GM12892 (cell line): ENCODE measurements at places on chromosomes 1 and 21.

DNA sequence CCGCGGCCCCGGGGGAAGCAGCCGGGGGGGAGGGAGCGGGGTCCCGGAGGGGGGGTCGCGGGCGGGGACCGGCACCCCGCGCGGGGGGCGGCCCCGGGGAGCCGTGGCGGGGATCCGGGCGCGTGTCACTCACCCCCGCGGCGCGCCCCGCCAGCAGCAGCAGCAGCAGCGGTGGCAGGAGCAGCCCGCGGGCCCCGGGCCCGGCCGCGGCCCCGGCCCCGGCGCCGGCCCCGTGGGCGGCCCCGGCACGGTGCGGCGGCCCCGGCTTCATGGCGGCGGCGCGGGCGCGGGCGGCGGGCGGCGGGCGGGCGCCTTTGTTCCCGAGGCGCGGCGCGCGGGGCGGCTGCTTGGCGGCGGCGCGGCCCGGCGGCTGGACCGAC lies 252 bp downstream of the SDC3 start:
- no peak for DNase-seq

- no peak for DNase-seq
Observed at GRCh38 chr1:223056802-223057201, 86.2 kb downstream of the TLR5 start.

DNA sequence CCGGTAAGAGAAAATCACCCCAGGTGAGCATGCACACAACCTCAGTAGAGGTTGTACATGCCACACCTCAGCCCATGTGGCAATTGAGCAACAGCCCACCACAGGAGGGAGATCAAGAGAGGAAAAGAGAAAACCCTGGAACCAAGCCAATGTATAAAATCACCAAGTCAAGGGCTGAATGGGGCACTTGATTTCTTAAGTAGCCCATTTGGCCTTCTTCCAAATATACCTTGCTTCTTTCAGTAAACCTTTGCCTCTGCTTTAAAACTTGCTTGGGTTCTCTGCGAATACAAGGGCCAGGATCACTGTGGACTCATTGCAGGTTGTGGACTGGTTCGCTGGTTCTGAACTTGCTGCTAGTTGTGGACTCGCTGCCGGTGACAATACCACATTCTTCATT lies 1814.0 kb downstream of the PLA2G4A start:
- no peak for DNase-seq

- DNase-seq: no peak
Observed at GRCh38 chr1:9166289-9167235, 37.7 kb upstream of the GPR157 start.

DNA sequence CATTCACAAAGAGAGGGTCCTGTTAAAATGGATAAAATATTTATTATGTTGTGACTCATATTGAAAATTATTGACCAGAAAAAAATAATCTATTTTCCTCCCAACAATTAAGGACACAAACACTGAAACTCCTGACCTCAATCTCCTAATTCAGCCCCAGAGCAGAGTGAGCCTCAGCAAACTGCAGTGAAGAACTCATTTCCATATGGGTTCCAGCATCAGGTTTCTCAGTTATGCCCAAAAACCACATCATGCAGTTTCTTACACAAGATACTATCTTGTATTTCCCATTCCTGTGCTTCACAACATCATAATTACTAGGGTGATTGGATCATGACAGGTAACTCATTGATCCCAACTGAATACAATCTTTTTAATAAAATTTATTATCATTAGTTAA lies 15.4 kb downstream of the PYHIN1 start:
- no peak for DNase-seq

GRCh38 chr1:225945564-225945963 lies 4.5 kb upstream of the LEFTY2 start:
- DNase-seq: no peak

GRCh38 chr1:9922342-9922741 lies 12.3 kb upstream of the CTNNBIP1 start:
- no peak for DNase-seq

- DNase-seq: no peak
Observed at GRCh38 chr21:15219039-15219438, 154.2 kb upstream of the NRIP1 start.

DNA sequence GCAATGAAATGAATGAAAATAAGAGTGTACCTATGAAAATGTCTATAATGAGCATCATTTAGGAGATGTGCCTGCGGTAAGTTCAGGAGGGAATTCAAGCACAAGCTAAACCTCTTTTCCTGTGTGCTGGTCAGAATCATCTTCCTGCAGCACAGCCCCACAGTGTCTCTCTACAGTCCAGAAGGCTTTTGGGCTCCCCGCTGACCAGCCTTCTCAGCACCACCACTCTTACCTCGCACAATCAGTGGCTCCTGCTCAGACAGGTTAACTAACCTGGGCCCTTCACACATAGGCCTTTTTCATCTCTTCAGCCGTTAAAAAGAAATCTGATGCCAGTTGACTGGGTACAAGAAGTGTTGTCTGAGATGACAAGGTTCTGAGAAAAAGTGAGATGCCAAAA lies 57.7 kb downstream of the LRRC8C start:
- no peak for DNase-seq

DNA sequence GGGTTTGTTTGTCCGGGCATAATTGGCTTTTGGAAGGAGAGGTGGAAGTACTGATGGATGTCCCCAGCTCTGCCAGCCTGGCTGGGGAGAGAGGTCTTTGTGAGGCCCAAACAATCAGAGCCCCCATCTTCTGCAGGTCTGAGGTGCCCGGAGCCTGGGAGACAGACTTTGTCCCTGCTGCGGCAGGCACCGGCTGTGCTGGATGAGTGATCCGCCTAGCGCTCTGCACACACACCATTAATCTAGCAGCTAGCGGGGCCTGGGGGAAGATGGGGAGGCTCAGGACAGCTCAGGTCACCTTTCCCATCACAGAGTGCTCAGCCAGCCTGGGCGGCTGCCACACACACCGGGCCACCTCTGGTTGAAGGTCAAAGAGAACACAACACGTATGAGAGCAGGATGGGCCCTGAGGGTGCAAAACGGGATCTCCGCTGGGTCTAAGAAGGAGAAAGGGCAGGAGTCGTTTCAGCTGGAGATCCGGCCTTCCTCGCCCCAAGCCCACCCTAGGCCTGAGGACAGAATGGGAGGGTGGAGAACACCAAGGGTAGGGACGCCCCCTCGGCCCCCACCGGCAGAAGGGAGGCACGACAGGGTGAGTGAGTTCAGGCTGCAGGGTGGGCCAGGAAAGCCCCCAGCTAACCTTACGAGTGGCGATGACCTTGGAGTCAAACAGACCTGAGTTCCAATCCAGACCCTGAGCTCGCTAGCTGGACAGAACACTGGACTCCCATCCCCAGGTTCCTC lies 341.8 kb downstream of the NPHP4 start:
- DNase-seq: no peak

DNA sequence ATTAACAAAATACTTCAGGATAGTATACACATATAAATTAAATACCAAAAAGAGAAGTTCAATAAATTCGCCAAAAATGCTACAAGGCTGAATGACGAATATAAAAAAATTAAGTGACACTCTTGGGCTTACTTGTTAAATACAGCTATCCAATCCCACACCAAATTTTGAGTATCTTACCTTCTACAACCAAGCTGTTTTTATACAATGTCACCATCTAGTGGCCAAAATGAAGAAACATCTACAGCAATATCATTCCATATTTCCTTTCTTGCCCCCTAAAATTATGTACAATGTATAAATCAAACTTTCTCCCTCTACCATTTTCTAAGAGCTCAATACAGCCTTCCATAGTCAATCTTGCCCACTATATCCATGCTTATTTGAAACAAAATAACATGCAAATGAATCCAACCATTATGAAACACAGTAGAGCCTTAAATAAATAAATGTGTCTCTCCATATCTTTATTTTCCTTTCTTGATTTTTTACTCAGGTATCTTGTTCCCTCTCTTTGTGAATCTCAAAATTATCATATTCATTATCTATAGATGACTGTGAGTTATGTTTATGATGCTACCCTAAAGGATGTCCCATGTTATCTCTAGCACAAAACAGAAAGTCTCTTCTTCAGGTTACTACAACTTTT lies 86.3 kb downstream of the ACBD6 start:
- DNase-seq: no peak

DNA sequence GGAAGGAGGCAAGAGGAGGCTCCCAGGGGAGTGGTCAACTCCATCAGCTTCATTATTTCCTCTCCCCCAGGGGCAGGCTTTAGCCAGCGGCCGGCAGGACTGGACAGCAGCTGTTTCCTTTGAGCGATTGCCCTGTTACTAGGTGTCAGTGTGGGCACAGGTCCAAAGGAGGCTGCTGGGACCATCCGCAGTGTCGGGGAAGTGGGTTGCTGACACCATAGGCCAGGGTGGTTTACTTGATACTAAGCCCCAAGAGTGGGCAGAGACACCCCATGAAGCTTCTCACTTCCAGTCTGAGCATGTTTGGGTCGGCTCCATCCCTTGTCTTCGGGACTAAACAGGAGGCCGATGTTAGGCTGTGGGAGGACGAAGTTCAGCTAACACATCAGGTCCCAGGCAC lies 63.6 kb downstream of the KAZN start:
- DNase-seq: no peak

- DNase-seq: no peak
Observed at GRCh38 chr1:11984121-11984520, 3.9 kb downstream of the MFN2 start.

GRCh38 chr1:100995198-100995988 lies 30.2 kb downstream of the DPH5 start:
- DNase-seq: no peak

DNA sequence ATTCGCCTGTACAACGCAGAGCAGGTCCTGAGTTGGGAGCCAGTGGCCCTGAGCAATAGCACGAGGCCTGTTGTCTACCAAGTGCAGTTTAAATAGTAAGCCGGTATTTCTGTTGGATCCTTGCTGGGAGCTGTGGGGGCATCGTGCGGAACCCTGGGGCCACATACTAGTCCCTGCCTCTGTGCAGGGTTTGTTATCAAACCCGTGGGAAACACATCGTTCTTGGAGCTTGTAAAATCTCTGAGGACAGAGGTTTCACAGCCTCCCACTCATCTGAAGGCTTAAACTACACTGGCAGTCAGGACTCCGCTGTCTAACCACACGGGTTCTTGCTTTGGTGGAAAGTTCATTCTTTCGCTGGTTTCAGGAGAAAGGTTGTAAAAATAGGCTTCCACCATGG lies 11.7 kb downstream of the IFNGR2 start:
- no peak for DNase-seq

- DNase-seq: no peak
Observed at GRCh38 chr1:41508290-41508689, 23.8 kb upstream of the EDN2 start.

GRCh38 chr1:227440182-227440581 lies 121.9 kb upstream of the CDC42BPA start:
- DNase-seq: no peak

DNA sequence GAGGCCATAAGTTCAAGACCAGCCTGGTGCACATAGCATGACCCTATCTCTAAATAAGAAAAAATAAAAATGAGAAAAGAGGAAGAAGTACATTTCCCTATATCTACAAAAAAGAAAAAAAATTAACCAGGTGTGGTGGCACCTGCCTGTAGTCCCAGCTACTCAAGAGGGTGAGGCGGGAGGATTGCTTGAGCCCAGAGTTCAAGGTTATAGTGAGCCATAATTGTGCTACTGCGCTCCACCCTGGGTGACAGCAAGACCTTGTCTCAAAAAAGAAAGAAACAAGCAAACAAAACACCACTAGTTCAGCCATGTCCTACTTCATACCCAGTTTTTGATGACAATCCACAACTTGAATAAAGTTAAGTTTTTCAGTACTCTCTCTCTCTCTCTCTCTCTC lies 30.7 kb upstream of the TDRD10 start:
- no peak for DNase-seq

- DNase-seq: no peak
Observed at GRCh38 chr1:41452704-41453290, 31.7 kb downstream of the EDN2 start.

- no peak for DNase-seq
Observed at GRCh38 chr1:61638911-61639605, 85.9 kb downstream of the TM2D1 start.

- no peak for DNase-seq
Observed at GRCh38 chr1:54814126-54814498, 13.0 kb upstream of the TTC22 start.
